ENCODE measurements at places on chromosomes 6 and 20.

DNA sequence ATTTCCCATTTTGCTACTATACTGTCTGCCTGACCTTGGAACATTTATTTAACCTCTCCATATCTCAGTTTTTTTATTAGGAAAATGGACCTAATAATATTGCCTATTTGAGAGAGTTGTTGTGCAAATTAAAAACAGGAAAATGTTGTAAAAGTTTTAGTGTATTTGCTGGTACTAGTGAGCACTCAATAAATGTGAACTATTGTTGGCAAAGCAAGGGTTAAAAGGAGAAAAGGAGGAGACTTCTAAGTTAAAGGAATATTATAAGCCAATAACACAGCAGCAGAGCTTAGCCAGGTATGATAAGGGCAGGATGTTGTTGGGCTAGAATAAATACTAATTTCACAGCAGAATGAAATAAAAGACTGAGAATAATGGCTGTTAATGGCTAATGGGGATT, 211.9 kb upstream of the FUT9 start:
- DNase-seq, result no peak

GRCh38 chr6:29097803-29098202, 1.5 kb upstream of the OR2J1 start:
- no peak for DNase-seq

- DNase-seq, result no peak
These were observed 170.9 kb downstream of the DTNBP1 start for GRCh38 chr6:15491986-15492269.

- DNase-seq, result no peak
These were observed 58.4 kb downstream of the TRIM38 start for GRCh38 chr6:26021001-26021349.

DNA sequence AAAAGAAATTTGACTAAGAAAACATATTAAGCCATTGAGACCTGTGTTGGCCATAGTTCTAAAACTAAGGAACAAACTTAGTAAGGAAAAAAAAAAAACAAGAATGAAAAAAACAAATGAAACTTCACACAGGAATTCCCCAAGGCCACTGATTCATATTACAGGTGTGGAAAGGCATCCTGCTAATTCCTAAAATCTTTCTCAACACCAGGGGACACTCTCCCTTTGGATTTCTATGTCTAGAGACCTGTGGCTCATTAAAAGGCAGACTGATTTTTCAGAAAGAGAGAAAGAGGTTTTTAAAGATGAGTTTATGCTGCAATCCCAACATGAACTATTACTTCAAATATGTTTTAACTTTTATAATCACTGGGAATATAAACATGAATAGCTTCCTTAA, at the start of gene OR12D1:
OR12D1 (plus strand) TSS at position 341 of the 400 bp plus-strand sequence.
- DNase-seq, result no peak

GRCh38 chr20:259981-260380, 2.5 kb downstream of the DEFB132 start:
- DNase-seq, result no peak

- no peak for DNase-seq
These were observed 2.7 kb downstream of the CSTF1 start for GRCh38 chr20:56395166-56395565.

GRCh38 chr6:166932116-166932515, 24.2 kb downstream of the RNASET2 start:
- DNase-seq, result no peak

GRCh38 chr6:3696525-3697088, 54.9 kb downstream of the PXDC1 start:
- no peak for DNase-seq

DNA sequence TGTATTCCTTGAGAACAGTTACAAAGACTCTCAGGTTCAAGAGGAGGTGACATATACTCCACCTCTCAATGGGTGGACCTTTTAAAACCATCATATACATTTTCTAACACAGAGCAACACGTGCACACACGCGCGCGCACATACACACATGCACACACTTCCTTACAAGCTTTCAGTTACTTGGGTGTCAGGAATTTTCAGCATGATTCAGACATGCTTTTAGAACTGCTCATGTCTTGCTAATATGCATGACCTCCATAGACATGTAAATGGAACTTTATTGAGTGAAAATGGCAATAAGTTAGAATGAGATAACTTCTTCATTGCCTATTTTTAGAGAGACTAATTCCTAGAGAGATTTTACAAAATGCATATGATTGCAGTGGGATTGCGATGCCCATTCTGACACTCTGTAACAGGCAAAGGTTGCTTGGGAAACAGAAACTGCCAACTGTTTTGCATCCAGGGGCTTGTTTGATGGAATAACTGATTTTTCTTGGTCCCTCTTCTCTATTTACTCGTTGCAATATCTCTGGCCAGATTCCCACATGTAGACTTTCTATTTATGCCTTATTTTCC, 531.4 kb upstream of the RNF217 start:
- DNase-seq, result no peak

DNA sequence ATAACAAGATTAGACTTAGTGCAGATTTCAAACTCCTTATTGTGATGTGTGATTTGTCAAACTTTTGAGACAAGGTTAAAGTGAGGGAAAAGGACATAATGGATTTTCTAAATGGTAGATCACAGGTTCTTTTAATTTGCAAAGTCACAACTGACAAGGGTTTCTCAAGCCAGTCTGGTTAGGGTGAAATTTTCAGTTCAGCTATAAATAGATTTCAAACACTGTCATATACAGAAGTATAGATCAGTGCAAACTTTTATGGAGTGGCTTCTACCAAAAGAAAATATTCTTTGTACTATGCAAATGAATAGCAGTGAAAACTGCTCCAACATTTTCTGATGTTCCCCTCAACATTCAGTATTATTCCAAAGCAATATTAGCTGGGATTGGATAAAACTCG, 337.1 kb upstream of the MAN1A1 start:
- DNase-seq, result no peak

- DNase-seq, result no peak
These were observed 60.3 kb downstream of the TRERF1 start for GRCh38 chr6:42391441-42391840.
